ENCODE measurements at places on chromosomes 7 and 10. TPM values are rescaled to one million over a fixed set of nuclear protein-coding genes. Genes with fewer than 3 reads are reported as not detected.

DNA sequence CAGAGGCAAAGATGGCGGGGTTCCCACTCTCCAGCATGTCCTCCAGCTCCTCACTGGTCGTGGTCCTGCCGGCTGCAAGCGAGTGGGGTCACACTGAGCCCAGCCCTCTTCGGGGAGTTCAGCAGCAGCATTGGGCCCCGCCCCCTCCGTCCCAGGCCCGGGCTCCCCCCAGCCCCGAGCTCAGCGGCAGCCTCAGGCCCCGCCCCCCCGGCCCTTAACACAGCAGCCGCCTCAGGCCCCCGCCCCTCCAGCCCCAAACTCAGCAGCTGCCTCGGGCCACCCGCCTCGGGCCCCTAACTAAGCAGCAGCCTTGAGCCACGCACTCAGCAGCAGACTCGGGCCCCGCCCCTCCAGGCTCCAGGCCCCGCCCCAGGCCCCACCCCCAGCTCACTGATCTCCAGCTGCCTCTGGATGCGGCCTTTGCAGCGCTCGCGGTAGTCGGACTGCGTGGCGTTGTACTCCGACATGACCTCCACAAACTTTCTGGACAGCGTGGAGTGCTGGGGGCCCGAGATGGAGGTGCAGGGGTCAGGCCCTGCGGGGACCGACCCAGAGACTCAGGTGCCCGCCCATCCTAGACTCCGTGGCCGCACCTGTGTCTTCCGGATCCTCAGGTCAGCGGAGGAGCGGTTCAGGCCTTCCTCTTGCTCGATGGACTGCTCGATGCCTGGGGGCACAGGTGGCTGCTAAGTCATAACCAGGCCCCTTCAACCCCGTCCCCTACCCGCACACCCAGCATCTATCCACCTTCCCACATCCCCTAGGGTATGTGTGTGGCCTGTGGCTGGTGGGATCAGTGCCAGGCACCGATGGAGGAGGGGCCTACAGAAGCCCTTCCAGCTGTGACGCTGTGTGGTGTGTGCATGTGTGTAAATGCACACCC, 15.5 kb downstream of the STX1A start:
- no peak for DNase-seq

DNA sequence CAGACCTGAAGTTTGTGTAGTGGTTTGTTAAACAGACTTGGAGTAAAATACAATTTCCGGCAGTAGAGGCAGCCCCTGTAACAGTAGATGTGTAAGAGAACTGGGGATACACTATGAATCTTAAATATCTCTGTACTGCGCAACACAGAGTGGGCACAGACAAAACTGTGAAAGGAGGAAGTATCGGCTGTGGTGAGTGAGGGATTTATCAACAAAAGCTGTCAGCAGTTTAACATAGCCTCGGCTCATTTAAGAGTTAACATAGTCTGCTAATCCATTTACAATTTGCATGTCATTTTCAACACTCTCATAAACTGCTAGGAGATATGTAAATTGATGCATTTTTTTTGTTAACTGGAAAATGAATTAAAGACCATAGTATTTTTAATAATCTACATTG, 225.2 kb downstream of the ZWINT start:
- no peak for DNase-seq

The PNLIPRP1 gene
- not detected for total RNA-seq

The SFRP5 gene
- 6.7 TPM for total RNA-seq

GRCh38 chr7:32941181-32941580, 16.1 kb upstream of the FKBP9 start:
- peak; percentile 18 for DNase-seq

- DNase-seq = no peak
Measured at GRCh38 chr7:85823396-85824080, 636.7 kb upstream of the SEMA3D start.

- DNase-seq = peak; percentile 60
Measured at GRCh38 chr7:95246831-95247370, 77.4 kb downstream of the PON1 start.

DNA sequence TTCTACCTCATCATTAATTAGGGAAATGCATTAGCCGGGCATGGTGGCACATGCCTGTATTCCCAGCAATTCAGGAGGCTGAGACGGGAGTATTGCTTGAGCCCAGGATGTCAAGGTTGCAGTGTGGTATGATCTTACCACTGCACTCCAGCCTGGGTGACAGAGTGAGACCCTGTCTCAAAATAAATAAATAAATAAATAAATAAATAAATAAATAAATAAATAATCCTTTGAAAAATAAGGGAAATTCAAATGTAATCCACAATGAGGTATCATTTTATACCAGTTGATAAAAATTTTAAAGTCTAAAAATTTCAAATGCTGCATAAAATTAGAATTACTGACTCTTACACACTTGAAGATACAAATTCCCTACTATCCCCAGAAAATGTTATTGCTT, 334.3 kb downstream of the ADK start:
- DNase-seq = no peak

DNA sequence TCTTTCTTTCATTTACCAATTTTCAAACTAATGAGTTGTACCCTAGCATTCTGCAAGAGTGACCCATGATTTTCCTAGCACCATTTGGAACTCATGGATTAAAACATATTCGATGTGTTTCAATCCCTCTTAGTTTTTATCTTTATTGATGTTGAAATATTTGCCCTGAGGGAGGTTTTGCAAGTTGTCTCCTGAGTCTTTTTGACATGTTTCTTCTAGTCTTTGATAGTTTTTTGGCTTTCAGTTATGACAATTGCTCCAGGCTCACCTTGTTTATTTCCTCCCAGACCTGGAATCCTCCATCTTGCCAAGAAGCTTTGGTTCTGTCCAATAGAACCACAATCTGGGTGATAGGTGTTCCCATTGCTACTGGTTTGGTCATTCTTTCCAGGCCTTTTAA, 327.8 kb downstream of the WDR11 start:
- no peak for DNase-seq

DNA sequence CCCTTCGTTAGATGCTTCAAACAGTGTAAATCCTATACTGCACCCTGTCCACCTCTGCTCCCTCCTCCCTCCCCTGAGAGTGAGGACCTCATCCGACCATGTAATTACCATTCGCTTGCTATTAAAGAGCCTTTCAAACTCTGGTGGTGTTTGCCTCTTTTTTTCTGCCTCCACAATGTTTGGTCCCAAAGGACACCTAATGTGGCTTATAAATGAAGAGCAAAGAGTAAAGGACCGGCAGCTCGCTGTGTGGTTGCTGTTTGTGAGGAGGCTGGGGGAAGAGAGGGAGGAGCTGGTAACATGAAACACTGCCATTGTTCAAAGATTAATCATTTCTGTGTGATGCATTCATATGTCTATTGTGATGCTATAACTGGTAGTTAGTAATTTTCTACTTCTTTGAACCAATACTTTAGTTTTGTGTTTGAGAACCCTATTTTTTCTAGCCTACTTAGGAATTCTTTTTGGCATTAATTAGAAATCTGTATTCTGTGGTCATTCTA, 27.9 kb downstream of the MTURN start:
- no peak for DNase-seq

GRCh38 chr7:147878912-147879661, 711.5 kb upstream of the C7orf33 start:
- DNase-seq = no peak

DNA sequence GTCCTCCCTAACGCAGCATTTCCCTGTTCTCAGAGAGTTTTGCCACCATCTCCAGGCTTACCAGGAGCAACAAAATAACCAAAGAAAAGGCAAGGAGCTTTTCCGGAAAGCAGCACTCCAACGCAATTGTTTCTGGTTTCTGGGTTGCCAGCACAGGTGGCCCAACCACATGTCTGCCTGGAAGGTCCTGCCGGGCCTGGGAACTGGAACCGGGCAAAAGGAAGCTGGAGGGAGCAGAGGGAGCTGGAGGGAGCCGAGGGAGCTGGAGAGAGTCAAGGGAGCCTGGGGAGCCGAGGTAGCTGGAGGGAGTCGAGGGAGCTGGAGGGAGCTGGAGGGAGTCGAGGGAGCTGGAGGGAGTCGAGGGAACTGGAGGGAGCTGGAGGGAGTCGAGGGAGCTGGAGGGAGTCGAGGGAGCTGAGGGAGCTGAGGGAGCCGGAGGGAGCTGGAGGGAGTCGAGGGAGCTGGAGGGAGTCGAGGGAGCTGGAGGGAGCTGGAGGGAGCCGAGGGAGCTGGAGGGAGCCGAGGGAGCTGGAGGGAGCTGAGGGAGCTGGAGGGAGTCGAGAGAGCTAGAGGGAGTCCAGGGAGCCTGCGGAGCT, 54.6 kb downstream of the STK32C start:
- DNase-seq = peak; percentile 18

- DNase-seq = no peak
Measured at GRCh38 chr10:28367929-28368484, 65.1 kb upstream of the MPP7 start.

GRCh38 chr7:105388356-105389087, at the start of gene SRPK2:
SRPK2 (minus strand) TSS chr7:105388921.
- DNase-seq = peak; percentile 62

GRCh38 chr7:8387551-8388256, 45.7 kb upstream of the NXPH1 start:
- peak; percentile 29 for DNase-seq

DNA sequence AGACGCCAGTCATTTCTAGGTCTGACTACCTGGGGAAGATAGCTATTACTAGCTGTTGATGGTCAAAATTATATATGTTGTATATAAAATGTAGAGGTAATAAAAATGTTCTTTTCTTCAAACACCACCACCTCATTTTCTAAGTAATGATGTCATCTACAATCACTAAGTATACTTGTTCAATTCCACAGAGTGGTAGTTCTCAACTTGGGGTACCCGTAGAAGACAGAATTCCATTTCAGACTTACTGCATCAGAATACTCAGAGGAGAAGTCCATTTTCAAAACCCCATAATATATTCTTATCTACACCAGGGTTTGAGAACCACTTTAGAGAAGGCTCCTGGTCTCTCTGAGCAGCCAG, 191.9 kb downstream of the PTN start:
- DNase-seq = no peak

DNA sequence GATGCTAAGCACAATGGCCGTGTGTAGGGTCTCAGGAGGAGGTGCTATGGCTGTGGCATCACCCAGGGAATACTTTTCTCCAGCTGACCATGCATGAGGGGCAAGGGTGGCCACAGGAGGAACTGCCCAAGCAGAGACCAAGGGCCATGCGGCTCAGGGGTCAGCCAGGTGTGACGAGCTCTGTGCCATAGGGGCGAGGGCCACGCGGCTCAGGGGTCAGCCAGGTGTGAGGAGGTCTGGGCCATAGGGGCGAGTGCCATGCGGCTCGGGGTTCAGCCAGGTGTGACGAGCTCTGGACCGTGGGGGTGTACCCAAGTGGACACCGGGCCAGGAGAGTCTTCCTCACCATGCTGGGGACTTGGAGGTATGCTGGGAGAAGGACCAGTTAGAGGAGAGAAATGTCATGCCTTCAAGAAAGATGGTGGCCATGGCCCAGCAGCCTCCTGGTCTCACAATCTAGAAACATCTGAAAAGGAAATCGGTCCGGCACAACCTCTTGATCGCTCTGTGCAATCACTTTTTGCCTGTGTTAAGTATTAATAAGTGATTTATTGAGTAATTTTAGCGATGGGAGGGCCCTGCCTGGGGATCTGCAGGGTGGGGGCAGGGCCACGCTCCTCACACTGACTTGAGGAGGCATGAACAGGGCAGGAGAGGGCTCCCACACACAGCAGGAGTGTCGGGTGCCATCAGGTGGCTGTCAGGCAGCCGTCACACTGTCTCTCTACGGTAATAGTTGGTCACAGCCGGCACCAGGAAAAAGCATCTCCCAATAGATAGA, 265.0 kb downstream of the ADARB2 start:
- no peak for DNase-seq

DNA sequence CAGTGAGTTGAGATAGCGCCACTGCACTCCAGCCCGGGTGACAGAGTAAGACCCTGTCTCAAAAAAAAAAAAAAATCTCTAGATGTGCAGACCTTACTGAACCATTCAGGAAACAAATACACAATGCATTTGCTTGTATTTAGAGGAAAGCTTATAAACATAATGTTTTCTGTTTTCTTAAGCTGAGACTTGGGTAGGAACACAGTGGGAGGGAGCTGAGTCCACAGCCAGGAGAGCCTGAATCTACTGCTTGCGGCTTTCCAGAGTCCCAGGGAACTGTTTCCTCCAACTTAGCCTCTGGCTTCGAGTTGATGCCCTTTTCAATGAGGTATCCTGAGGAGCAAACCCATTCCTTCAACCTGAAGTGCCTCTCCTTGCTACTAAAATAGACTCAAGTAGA, 83.0 kb upstream of the PITRM1 start:
- DNase-seq = no peak

DNA sequence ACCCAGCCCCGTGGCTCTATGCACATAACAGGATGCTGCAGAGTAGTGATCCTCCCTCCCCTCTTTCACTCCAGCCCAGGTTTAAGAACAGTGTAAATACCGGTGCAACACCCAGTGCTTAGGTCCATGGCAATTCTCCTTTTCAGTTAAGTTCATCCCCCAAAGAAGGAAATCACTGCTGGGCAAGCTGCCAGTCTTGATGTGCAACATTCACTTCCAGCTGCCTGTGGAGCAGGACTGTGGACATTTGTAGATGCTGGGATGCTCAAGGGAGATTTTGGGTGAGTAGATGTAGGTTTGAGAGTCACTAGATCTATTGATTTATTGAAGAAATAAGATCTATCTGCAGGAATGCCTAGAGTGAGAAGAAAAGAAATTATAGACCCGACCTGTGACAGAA, 294.3 kb upstream of the KIAA1217 start:
- no peak for DNase-seq

DNA sequence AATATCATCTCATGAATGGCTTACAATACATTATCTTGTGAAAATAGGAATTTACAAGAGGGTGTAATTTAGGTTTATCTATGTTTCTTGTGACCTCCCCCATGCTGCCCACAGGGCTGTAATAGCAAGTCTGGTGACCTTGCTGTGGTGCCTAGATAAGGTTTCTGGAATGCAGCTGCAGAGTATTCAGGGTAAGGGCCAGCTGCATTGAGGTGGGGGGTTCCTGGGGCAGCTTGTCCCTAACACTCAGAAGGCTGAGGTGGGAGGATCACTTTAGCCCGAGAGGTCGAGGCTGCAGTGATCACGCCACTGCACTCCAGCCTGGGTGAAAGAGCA, 5.3 kb upstream of the DHTKD1 start:
- DNase-seq = no peak

DNA sequence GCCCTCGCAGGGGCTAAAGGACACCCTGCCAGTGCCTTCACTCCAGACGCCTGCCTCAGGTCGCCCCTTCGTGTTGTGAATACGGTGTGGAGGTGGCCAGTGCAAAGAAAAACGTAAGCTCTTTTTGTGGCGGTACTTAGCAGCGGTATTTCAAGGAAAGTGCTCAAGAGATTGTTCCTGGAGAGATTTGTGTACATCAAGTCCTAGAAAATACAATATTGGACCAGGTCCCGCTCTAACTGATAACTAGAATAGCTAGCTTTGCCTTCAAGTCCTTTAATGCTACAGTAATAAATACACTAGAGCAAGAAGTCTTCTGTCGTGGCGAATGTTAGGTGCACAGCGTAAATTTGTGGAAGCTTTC, 689 bp downstream of the PLCE1 start:
- DNase-seq = no peak

Measured in spinal cord (tissue), 10 donors.